ENCODE measurements at places on chromosomes 7 and 10. TPM values are rescaled to one million over a fixed set of nuclear protein-coding genes. Genes with fewer than 3 reads are reported as not detected.

DNA sequence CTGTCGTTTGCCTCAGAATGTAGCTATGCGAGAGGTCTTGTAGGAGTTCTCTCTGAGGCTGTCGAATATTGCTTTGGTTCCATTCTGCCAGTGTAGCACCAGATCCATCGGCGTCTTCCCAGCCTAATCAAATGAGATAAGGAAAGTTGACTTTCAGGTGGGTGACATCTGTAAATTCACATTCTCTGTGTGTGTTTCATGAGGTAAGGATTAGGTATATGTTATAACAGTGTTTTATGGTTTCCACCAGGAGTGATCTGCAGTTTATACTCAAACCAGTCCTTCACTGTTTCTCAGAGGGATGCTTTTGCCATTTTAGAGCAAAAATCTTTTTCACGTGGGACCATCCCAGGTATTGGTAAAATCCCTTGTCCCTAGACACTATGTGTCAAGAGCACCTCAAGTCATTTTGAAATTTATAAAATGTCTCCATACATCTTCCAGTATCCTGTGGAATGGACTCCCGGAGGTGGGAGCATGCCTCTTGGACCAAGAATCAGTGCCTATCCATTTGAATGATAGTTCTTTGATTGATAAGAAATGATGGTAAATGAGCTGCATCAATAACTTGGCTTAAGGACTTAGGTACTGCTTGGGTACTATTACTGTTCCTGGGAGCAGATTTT, 7.9 kb downstream of the ANKRD1 start:
- DNase-seq = no peak

- DNase-seq = peak; percentile 6
These were observed 63.4 kb downstream of the HPSE2 start for GRCh38 chr10:99172128-99172738.

DNA sequence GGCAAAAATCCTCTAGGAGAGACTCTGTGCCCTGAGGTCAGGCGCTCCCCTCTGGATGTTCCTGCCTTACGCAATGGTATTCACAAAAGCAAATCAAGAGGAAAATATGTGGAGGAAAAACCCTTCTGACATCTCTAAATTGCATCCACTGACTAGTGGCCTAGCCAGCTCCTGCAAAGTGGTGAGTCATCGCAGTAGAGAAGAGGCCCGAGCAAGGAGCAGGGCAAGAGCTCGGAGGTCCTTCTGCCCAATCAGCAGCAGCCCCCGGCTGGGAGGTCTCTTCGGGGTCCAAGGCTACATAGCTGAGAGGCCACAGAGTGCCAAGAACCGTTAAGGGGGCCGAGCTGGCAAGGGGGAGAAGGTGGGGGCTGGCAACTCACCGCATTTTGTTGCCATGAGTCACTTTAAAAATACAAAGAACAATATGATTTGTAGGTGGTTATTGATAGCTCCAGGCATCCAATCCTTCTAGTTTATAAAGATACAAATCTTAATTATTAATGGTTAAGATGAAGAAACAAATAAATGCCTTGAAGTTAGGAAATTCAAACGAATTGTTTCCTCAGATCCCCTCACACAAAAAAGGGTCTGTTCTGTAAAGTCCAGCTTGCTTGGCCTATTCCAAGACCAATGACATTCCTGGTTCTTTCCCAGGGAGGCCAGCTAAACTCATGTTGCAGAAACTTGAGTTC, 161.6 kb downstream of the PKD1L1 start:
- DNase-seq = peak; percentile 76

GRCh38 chr10:45052700-45053099, 52.0 kb downstream of the ZNF22 start:
- DNase-seq = no peak

DNA sequence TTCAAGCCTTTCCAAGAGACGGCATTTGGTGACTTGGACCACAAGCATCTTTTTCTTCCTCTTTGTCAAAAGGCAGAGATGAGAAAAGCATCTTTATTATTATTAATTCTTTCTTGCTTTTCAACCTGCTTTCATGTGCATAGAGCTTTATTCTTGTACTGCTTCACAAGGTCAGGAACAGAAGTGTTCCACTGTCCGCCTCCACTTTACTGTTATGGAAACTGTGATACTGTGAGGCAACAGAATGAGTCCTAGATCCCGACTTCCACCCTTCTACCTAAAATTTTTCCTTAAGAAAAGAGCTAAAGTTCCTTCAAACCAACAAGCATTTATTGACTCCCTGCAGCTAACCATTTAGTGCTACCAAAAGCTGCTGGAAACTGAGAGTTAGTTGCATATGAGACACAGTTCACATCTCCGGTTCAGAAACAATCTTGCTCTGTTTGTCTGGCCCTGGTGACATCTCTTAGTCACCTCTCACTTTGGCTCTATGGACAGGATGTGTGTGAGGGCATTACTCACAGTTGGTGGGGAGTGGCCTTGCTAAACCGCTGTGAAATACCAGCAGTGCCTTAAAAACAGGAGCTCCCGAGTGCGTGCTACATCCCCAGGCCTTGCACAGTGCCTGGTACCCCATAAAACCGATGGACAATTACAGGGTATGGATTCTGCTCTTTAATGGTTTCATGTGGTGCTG, 77.1 kb upstream of the TRIL start:
- DNase-seq = no peak

DNA sequence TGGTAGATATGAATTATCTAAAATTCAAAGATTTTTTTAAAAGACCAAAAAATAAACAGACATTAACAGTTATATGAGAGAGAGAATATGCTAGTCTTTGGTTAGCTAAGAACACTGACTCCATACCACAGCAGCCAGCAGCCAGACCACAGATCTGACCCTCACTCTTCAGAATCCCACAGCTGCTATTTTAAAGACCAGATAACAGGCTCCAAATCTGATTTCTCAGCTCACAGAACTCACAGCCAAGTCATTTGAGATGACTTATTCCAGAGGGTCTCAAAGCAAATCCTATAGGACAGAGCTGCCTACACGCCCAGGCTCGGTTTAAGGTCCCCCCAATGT, 20.4 kb downstream of the NUDCD3 start:
- no peak for DNase-seq

DNA sequence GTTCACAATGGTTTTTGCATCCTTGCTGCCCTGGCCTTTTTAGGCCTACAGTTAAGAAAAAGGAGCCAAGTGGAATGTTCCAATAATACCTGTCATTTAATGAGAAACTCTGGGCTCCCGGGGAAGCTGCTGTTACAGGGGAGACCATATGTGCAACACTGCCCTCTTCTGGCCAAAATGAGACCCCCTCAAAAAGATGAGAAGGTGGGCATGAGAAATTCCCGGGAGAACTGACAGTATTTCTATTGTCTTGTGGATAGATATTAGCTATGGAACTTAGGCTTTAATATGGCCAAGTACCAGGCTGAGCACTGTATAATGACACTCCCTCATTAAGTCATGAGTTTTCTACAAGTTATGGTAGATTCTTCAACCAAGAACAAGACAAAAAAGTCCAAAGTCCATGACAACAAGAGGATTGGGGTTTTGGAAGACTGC, 99.4 kb downstream of the CCDC3 start:
- DNase-seq = peak; percentile 74

DNA sequence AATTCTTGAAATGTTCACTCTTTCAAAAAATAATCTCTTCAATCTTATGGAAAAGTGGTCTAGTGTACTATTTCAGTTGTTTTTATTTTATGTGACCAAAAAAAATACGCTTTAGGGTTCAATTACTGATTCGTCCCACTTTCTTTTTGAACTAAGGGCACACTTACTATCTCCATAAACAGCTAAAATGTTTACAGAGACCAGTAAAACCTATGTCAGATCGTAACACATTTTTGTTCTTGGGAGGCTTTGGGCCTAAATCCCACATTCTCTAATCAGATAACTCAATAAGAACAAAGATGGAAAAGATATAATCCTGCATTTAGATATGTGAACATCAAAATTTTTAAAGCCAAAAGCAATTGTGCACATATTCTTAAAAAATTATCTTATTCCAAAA, 29.8 kb upstream of the EPC1 start:
- no peak for DNase-seq

- DNase-seq = no peak
These were observed 49.7 kb downstream of the ZEB1 start for GRCh38 chr10:31368724-31369123.

DNA sequence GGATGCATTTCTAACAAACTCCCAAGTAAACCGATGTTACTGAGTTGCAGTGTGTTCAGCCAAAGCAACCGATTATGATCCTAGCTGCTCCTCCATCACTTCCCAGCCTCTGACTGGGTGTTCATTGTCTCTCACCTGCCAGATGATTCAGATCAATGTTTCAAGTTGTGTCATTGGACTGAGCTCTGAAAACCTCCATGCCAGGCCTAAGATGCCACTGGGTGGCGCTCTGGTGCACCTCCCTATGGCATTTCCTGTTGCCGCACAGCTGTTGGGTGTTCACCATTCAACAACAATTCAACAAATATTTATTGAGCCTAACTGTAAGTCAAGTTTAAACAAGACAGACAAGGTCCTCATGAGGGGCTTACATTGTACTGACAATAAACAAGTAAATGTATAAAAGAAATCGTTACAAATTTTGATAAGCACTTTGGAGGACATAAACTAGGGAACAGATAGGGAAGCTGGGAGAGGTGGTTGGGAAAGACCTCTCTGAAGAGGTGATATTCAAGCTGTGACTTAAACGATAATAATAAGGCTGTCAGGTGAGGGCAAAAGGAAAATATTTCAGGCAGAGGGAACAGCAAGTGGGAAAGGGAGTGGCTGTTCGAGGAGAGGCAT, 22.8 kb downstream of the RGR start:
- no peak for DNase-seq

DNA sequence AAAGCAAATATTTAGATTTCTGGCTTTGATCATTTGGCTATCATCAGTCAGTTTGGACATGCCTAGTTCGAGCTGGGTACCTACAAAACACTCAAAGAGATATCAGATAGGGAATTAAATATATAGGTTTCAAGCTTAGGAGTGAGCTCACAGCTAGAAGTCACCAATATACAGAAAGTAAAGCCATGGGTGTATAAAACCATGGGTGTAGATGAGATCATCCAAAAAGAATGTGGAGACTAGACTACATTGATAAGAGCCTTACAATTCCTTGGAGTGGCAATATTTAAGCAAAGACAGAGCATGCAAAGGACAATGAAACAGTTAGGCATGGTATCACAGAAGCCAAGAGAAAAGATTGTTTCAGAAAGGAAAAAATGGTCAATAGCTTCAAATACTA, 7.2 kb upstream of the RALA start:
- DNase-seq = no peak

- peak; percentile 64 for DNase-seq
These were observed 17.8 kb downstream of the PRSS2 start for GRCh38 chr7:142788303-142789289.

BNIP3 gene
- 96.5 TPM for total RNA-seq

LRIT1 gene
- total RNA-seq = not detected

MNX1 gene
- 1.0 TPM for total RNA-seq

GSTO2 gene
- 16.6 TPM for total RNA-seq

CYP2C9 gene
- not detected for total RNA-seq

HOXA6 gene
- not detected for total RNA-seq

GIMAP4 gene
- not detected for total RNA-seq

GARIN1A gene
- total RNA-seq = 0.81 TPM

ST8SIA6 gene
- total RNA-seq = 0.64 TPM

CXCL12 gene
- not detected for total RNA-seq
